ENCODE measurements at places on chromosomes 12 and 14.

- DNase-seq = no peak
Measured at GRCh38 chr12:16269946-16270345, 7.5 kb downstream of the SLC15A5 start.

DNA sequence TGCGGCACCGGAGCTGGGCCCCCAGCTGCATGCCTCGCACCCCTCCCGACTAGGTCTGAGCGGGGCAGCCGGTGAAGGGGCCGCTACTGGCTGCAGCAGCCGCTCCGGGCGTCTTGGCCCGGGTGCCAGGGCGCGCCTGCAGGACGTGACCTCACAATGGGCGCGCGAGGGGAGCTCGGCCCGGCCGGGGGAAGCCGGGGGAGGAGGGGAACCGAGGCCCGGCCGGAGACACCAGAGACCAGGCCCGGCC lies 353 bp downstream of the BAG5 start:
- DNase-seq = no peak

DNA sequence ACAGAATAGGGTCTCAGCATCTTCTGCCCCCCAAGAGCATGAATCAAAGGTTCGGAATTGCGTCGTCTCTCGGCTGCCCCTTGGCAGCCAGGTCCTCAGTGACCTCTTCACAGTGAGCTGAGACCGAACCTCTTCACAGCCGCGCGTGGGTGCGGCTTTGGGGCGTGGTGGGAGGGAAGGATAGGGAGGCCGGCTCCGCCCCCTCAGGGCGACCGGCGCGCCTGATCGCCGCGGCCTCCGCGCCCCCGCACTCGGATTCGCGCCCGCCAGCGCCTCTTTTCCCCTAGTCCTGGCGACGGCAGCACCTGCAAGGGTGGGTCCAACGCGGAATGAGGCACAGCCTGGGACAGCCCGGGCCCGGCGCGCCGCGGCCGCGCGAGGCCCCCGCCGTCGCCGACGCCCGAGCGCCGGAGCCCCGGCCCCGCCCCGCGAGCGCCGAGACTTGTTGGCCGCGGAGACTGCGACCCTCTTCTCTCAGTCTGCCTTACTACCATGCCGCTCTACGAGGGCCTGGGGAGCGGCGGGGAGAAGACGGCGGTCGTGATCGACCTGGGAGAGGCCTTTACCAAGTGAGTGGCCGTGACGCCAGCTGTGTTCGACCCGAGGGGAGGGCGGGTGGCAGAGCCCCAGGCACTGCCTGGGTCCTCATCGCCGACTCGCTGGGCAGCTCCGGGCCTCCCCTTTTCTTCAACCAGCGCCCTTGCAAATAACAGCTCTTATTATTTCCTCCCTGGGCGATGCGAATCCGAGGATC lies at the start of gene ACTR10:
Gene ACTR10 (plus strand): TSS at position 424 of the 754 bp plus-strand sequence. CDS start 69 bp downstream, at position 493.
- peak; percentile 91 for DNase-seq

DNA sequence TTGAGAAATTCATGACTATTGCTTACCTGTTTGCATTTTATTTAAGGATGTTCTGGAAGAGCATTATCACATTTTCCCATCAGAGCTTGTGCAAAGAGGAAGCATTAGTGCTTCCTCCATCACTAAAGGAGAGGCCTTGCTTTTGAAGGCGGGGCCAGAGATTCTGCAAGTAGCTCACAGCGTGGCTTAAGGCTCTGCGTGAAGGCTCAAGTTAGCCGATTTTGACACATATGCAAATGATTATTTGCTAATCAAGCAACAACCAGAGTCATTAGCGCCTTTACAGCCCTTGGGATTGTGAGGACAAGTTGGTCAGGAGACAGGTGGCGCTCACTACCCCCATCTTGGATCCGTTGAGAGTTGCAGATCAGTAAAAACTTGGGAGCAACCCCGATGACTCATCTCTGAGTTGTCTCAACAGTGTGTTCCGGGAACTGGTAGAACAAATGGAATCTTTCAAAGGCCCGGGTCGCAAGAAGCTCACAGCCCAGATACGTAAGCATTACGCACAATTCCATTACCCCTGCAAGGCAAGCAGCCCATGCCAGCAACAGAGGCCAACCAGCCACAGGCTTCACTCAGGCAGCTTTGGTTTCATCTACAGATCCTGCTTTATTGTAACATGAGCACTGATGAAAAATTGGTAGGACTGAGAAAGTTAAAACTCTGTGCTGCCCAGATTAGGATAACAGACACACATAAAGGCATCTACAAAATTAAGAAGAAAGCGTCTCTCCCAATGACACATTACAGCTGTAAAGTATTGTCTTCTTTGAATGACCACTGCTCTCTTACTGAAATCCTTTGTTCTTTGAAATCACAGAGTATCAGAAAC lies 34.9 kb upstream of the SPTSSA start:
- no peak for DNase-seq

DNA sequence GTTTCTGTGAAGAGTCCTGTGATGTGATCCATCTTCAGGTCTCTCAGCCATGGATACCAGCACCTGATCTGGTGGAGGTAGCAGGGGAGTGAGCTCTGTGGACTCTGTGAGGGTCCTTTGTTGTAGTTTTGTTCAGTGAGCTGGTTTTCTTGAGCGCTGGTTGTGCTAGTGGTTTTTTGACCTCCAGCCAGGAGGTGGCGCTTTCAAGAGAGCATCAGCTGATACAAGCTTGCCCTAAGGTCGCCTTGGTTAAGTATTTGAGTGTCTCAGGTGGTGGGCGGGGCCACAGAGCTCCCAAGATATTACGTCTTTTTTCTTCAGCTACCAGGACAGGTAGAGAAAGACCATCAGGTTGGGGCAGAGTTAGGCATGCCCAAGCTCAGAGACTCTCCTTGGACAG lies 139.7 kb downstream of the TTLL5 start:
- no peak for DNase-seq

- no peak for DNase-seq
Measured at GRCh38 chr12:109461049-109461845, 15.9 kb downstream of the KCTD10 start.

DNA sequence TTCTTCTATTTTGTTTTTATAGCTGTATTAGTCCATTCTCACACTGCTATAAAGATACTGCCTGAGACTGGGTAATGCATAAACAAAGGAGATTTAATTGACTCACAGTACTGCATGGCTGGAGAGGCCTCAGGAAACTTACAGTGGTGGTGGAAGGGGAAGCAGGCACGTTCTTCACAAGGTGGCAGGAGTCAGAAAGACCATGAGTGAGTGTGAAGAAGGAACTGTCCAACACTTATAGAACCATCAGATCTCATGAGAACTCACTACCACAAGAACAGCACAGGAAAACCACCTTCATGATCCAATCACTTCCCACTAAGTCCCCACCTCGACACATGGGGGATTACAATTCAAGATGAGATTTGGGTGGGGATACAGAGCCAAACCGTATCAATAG lies 42.3 kb downstream of the ARMH4 start:
- DNase-seq = no peak

- DNase-seq = no peak
Measured at GRCh38 chr14:28949503-28949902, 182.9 kb downstream of the FOXG1 start.

DNA sequence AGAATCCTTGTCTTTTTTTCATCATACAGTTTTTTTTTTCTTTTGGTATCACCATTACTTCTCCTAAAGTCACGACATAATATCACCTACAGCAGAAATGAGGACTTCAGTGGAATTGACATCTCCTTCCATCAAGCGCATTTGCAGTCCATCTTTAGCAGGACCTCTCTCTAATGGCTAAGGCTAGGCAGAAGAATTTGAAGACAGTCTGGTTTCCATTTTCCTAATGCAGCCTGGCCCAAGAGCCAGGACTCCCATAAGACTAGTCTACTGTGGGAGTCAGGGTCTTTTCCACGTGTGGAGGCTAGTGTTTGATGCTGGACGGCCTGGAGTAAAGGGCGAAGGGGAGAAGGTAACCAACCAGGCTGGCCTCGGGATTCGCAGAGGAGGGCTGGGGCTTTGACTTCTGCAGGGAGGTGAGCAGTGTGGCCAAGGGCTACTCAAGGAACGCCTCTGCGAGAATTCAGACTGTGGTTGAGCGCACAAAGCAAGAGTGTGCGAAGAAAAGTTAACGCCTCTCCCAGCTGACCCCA lies 769 bp upstream of the ZNF740 start:
- DNase-seq = no peak

DNA sequence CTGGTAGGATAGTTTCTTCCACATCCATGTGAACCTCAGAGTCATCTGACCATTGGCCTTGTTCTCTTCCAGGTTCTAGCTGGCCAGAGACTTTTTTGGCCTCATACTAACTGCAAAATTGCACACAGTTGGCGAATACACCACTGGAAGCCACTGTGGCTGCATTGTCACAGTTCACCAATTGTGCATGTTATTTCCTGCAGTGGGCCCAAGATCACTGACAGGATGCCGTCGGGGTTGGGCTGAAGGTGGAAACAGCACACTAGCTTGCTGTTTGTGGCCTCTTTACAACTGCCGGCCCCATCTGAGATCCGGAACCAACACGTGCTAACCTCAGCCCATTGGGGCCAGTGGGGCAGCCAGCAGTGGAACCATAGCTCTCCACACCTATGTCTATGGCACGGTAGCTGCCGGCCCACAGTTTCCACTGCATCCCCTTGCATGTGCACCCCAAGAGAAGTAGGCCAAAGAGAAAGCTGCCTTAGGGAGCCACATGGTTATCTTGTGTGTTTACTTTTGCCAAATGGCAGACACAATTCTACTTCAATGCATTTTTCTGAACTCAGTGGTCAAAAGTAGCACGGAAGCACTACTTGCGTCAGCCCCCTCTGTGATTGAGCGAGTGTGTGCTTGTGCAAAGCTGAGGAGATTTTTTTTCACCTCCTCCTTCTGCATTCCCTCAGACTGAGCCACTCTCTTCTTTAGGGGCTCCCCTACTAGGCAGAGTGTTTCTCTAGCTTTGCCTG lies 464.0 kb downstream of the RAD51B start:
- no peak for DNase-seq

DNA sequence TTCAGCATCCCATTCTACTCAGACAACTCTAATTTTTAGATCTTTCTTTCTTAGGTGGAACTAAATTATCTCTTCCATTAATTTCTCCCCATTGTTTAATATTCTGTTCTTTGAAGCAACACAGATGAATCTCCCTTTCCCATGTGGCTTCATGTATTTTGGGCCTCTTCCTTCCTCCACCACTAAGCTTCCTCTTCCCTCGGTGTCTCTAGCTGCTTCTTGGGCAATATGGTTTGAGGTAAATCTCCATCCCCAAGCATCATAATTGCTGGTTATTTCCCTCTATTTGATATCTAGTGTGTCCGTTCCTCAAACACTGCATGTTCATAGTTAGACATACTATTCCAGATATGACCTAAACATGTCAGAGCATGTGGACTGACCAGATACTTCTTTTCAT lies 119.2 kb downstream of the PELI2 start:
- no peak for DNase-seq

DNA sequence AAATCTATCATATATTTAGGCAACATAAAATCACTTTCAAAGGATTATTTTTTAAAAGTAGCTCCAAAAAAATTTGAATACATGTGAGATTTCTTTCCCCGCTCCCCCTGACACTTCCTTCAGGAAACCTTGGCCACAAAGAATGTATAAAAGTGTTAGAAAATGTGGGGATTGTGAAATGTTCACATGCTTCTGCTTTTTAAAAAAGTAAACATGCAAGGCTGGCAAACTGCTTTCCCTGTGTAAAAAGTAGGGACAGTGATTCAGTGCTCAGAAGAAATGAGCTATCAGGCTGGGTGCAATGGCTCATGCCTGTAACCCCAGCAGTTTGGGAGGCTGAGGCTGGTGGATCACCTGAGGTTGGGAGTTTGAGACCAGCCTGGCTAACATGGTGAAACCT lies 26.6 kb downstream of the MBIP start:
- no peak for DNase-seq

GRCh38 chr12:46214668-46215436 lies 54.0 kb downstream of the SLC38A1 start:
- peak; percentile 70 for DNase-seq

- no peak for DNase-seq
Measured at GRCh38 chr14:93276031-93276716, 56.7 kb downstream of the BTBD7 start.

Data from activated T-cell treated with anti-CD3 and anti-CD28 coated beads for 48 hours (primary cell).